ENCODE measurements at places on chromosomes 7 and 10.

DNA sequence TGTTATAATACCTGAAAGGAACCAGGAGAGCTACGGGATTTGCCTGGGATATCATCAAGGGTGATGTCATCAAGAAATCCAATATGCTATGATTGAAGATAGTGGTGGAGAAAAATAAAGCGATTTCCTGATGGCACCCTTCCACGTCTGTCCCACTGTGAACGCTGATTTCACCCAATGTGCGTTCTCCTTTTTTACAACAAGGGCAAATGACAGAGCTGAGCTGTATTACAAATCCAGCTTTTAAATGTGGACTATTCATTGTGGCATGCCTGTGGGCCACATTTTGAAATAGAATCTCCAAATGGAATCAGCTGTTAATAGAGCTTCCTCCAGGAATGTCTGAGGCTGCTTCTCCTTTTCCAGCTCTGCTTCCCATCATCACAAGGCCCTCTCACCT lies 23.3 kb downstream of the SLC13A4 start:
- DNase-seq: no peak

DNA sequence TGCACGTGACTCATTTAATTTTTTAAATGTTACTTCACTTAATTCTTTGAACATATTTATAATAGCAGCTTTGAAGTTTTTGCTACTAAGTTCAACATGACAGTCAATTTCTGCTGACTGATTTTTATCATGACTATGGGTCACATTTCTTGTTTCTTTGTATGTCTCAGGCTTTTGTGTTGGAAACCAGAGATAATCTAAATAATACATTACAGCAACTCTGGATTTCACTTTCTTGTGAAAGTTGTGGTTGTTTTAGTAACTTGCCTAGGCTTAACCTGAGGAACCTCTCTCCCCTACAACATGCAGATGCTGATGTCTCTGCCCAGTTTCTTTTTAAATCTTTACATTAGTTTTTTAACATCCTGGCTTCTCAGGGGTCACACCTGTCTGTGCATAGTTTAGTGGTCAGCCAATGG lies 180.8 kb downstream of the CCDC71L start:
- no peak for DNase-seq

- DNase-seq: no peak
Observed at GRCh38 chr7:99404235-99404976, 4.0 kb downstream of the PDAP1 start.

DNA sequence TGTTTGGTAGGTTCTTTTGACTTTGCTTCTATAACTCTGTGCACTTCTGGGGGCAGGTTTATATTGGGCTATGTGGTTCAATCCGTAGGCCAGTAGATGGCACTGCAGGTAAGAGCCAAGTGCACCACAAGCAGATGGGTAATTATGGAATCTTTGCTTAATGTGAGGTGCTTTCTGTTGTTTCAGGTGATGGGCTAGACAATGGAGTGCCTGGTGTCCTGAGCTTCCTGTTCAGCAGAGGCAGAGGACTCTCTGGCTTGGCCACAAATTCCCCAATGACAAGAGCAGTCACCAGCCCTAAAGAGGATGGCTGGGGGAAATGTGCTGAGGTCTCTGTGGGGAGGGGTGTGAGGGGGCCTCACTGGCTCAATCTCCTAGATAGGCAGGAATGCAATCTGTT lies 455.0 kb downstream of the CCSER2 start:
- DNase-seq: no peak

- DNase-seq: no peak
Observed at GRCh38 chr10:71908998-71909397, 55.2 kb upstream of the CHST3 start.
